T-cell (primary cell): ENCODE measurements at places on chromosomes 12 and 14.

- peak; percentile 78 for DNase-seq
Observed at GRCh38 chr14:104768437-104769323, 15.7 kb downstream of the SIVA1 start.

DNA sequence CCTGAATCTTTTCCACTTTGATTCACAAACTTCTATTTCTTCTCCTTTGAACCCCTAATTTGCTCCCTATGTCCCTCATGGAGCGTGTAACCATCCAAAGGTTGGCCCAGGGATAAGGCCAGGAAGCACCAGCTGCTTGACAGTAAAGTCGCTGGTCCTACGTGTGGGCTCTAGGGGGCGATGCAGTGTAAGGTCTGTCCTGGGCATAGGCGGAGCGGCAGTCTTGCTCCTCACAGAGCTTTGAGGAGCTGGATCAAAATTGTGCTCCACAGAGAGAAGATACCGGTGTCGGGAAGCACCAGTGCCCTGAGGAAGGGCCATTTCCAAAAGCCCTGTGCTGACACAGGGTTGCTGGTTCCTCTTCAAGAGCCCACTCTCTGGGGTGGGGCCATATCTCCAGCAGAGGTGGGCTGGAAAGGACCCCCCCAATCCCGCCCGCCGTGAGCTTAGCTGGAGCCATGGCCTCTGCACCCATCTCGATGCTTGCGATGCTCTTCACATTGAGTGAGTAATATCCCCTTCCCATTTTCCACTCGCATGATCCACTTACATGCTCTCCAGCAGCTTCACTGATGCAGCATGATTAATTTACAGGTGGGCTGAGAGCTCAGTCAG lies 49.9 kb upstream of the OR4E1 start:
- DNase-seq, result peak; percentile 20

- no peak for DNase-seq
Observed at GRCh38 chr12:34390846-34391700, 368.8 kb downstream of the ALG10 start.

DNA sequence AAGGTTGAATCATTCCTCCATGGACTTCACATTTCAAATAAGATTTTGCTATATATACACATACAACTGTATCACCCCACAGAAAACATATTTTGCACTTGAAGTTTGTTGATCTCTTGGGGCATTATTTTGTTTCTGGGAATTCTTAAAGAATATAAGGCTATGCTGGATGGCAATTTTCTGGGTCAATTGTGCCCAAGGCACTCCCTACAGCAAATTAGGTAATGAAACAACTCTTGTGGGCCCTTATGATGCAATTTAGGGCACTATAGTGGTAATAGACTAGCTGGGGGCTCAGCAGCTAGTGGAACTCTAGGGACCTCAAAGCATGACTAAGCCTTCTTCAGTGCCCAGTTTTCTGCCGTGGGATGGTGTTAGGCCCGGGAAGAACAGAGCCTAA lies 444.4 kb downstream of the NRXN3 start:
- DNase-seq, result no peak

- DNase-seq, result no peak
Observed at GRCh38 chr12:88684610-88685009, 104.3 kb upstream of the KITLG start.

GRCh38 chr12:82430541-82431145 lies 72.3 kb downstream of the METTL25 start:
- no peak for DNase-seq
